ENCODE measurements at places on chromosomes 7 and 10.

- no peak for DNase-seq
Observed at GRCh38 chr10:133343558-133343957, 3.6 kb upstream of the PRAP1 start.

DNA sequence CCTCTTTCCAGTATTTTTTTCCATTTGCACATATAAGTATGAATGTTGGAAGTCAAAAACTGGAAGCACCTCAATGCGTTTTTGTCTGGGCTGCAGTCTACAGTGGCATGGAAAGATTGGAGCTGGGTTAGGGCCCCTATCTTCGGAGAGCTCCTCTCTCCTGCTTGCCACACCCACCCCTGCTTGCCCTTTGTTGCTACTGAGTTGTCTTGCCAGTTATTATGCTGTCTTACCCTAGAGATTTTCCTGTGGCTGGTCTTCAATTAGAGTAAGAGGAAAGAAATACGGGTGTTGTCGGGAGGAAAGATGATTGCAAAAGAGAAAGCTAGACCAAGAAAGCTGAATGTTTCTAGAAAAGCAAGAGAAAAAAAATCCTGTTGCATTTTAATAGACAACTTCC lies 228.9 kb upstream of the CELF2 start:
- DNase-seq: no peak

- DNase-seq: no peak
Observed at GRCh38 chr10:13944823-13945222, 358.1 kb downstream of the PRPF18 start.

DNA sequence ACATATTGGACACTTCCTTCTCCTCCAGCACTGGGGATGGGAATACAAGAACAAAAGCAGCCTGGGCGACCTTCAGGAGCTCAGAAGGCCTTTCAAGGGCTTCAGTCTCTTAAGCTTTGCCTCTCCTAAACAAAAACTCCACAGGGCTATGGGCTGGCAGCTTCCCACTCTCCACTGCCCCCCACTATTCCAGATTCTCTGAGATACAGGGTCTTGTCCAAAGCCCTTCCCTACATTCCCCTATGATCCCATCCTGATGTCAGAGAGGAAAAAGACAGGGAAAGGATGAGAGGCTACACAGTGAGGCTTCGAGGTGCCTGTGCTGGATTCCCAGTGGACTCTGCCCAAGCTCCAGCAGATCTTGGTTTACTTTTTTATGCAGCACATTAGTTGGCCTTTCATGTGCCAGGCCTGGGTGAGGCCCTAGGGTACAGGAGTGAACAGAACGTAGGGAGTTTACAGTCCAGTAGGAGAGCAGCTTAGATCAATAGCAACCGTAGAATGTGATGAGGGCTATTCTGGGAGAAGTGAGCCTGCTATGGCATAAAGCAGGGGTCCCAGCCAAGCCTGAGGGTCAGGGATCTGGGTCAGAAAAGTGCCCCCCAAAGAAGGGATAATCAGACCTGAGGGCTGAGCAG lies 33.3 kb downstream of the LEP start:
- DNase-seq: no peak

DNA sequence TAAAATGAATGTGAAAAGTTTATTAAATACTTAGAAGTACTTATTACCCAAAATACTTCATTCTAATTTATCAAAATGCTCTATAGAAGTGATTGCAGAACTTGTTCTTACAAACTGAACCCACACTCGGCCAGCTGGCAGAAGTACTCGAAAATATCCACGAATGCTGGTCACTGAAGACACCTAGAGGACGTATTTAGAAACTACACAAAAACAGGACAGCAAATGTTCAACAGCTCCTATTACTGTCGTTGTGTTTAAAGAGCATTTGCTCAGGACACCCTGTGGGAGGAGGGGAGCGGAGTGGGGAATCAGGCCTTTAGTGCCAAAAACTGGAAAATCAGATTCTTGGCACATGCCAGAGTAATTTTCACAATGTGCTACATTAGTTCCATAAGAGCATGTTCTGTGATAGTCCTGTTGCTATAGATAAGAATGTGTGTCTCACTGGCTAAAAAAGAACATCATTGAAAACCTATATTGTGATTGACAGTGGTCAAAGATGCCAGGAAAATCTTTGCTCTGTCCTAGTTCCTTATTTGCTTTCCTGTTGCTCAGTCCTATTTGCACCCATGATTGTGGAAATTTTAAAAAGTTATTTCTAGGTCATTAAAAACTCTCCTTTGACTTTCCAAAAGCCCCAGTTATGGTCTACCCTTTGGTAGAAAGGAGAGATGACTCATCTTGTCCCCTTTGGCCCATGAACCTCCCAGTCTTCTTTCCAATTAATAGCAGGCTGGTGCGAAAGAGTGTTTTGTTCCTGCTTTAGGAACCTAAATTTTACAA lies 49.0 kb upstream of the NRBF2 start:
- DNase-seq: peak; percentile 77

DNA sequence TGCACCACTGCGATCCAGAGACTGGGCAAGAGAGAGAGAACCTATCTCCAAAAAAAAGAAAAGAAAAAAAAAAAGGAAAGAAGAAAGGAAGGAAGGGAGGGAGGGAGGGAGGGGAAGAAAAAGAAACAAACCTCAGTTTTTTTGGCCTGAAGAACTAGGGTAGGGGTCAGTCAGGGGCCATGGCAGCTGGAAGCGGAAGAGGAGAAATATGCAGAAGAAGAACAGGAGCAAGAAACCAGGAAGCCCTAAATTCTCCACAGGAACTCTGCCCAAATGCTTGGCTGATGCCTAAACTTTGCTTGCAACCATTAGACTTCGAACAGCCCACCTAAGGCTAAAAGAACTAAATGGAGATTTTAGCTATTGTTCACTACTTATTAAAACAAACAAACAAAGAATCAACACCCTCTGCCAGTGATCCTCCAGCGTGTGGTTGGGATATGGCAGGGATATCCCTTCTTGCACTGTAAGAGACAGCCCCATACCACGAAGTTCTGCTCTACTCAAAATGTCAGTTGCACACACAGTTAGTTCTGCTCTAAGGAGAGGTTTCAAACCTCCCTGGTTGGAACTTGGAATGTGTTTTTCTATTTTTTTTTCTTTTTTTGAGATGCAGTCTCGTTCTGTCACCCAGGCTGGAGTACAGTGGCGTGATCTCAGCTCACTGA lies 139.5 kb downstream of the FAM107B start:
- no peak for DNase-seq

GRCh38 chr10:30270247-30270646 lies 78.8 kb downstream of the MTPAP start:
- DNase-seq: no peak

DNA sequence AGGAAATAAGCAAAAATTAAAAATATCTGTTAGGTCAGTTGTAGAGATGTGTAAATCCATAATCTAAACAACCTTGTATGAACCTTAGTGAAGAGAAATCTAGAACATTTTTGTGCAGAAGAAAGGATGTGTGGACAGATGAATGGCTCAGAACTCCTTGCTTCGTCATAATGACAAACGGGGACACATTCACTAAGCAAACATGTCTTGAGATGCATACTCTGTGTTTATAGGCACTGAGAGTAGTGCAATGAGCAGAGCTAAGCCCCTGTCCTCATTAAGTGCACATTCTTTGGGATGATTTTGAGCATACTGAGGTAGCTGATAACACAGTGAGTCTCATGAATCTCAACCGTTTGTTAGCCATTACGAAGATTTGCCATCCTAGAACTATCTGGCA lies 360.6 kb upstream of the ANKRD30A start:
- no peak for DNase-seq

- no peak for DNase-seq
Observed at GRCh38 chr10:117964536-117964935, 82.2 kb downstream of the RAB11FIP2 start.

DNA sequence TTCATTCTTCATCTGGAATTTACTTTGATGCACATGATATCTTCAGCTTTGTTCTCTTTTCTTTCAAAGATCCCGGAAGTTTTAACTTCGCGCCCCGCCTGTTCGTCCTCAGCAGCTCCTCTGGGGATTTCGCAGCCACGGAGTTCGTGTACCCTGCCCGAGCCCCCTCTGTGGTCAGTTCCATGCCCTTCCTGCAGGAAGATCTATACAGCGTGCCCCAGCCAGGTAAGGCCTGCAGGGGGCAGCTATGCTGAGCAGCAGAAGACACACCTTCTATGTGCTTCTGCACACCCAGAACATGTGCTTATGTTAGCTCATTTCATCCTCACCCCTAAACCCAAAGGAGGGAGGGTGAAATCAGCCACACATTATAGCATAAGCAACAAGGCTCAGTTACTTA lies 79.7 kb upstream of the LYZL2 start:
- no peak for DNase-seq

- DNase-seq: peak; percentile 85
Observed at GRCh38 chr10:17643339-17643754, 604 bp upstream of the STAM start.

GRCh38 chr7:141992156-141992555 lies 3.5 kb upstream of the MGAM start:
- DNase-seq: no peak

GRCh38 chr7:132562690-132563089 lies 13.6 kb downstream of the PLXNA4 start:
- DNase-seq: no peak

DNA sequence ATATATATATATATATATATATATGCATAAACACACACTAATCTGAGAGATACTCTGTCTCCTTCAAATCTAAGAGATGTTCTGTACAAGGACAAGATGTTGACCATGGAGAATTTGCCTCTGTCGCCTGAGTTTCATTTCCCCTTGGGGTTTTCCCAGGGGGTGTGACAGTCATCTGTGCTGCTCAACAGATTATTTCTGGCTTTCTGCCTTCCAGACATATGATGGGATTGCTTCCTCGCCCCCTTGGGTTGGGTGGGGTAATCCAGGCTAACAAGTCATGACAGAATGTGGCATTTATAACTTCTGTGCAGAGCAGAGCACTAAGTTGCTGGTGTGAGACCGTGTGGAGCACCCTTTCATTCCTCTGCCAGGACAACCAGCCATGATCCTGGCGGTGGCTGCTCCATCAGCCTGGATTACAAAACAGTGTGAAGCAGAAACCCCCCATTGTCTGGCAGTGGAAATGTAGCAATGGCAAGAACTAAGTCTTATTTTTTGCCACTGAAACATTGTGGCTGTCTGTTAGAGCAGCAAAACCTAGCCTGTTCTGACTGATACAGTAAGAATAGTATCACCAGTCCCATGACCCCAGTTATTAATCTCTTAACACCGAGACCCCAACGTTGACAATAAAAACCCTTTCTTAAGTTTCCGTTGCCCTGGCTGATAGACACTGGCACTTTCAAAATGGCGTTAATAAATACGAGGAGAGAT lies 13.7 kb upstream of the USP6NL start:
- no peak for DNase-seq

- DNase-seq: no peak
Observed at GRCh38 chr7:127417346-127417745, 24.8 kb upstream of the ZNF800 start.

- DNase-seq: no peak
Observed at GRCh38 chr7:155930061-155930460, 117.8 kb upstream of the SHH start.

GRCh38 chr7:71974611-71975010 lies 437.5 kb downstream of the CALN1 start:
- DNase-seq: no peak

DNA sequence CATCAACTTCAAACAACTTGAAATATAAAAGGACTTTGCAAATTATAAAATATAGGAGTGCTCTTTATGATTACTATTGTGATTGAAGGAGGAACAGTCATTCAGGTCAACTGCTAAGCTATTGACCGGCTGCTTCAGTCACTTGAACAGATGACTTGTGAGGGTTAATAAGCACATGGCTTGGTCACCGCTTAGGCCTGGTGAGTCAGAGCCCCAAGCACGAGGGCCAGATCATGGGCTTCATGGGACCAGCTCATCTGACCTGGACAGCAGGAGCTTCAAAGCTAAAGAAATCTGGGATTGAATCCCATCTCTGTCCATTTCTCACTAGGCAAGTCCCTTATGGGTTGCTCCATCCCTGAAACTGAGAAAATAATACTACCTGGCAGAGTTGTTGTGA lies 60.4 kb upstream of the ADO start:
- DNase-seq: no peak

GRCh38 chr7:957418-958220 lies 3.1 kb upstream of the ADAP1 start:
- DNase-seq: no peak

DNA sequence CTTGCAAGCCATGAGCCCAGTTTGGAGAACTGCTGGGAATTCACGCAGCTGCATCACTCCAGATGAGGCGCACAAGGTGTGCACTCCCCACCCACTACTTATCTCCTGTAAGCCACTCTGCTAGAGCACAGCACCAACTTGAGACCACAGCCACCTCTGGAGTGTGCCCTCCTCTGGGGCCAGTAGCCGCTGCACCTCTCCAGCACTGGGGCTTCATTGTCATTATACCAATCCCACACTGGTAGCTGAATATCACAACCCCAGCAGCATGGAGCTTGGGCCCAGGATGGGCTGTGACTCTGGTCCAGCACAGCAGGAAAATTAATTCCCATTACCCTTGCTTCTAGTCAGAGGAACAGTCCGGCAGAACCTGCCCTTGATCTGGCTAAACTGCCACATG lies 125.6 kb downstream of the LSM5 start:
- no peak for DNase-seq

DNA sequence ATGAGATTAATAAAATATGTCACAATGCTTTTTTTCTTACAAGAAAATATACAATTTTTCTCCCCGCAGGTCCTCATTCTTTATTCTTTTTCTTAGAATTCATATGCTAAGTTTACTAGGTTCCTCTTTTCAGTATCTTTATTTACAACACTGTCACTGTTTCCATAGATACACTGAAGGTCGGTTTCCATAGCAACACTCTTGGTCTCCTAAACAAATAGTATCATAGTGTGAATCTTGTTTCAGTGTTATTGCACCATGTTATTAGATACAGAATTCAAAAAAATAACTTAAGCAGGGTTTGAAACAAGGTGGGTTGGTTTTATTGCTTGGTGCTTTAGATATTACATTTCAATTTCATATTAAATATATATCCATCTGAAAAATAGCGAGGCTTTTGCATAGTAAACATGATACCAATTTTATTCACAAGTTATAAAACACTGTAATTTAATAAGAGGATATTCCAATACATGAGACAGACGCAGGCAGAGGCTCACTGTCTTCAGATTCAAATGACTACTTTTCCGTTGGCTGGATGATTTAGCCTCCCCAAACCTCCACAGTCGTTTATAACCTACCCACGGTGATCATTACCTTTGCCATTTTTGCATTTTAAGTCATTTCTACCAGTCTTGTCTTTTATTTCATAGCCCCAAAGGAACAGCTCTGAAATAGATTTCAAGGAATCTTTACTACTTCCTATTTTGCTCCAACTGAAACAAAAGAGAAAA lies 88.9 kb upstream of the KLF6 start:
- DNase-seq: peak; percentile 69
